Activated CD4-positive, alpha-beta T cell treated with anti-CD3 and anti-CD28 coated beads, Interleukin-2, amount 50 U/mL, for 16 hours (primary cell): ENCODE measurements at places on chromosomes 3 and 15.

DNA sequence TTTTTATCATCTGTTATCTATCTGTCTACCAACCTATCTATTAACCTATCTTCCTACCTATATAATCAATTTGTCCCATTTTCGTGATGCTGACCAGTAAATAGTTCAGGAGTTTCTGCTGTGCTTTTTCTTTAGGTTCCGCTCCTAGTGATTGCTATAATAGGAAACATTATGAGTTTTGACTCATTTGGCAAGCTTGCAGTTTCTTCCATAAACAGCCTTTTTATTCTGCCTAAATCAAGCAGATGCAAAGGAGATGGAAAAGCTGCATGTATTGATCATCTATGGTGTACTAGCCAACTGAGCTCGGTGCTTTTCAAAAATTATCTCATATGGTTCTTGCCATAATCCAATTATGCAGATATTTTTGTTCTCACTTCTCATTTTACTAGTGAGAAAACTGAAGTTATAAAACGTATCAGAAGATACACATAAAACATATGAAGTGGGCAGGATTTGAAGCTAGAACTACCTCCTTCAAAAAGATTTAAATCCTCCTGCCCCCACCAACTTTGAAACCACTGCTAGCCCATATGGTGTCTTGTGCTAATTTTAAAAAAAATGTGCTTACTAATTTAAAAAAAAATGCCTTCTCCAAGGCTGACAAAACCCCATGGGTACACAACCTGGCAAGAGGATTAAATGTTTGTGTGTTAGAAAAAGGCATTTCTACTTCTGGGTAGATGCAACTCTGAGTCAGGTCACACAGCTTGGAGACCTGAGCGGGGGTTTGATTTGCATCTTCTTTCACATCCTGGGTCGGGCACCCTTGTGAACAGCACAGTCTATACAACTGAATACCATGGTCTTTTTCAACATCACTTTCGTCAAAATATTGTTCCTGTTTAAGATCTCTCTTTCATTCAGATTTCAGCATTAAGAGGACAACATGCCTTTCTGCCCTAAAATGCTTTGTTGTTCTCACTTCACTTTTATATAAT lies 267.0 kb downstream of the CHL1 start:
- DNase-seq, result no peak

GRCh38 chr3:16089521-16089920 lies 85.0 kb upstream of the GALNT15 start:
- no peak for DNase-seq

- DNase-seq, result no peak
Observed at GRCh38 chr3:113898892-113899291, 48.9 kb upstream of the ZDHHC23 start.

- DNase-seq, result no peak
Observed at GRCh38 chr15:45378913-45379262, 544 bp upstream of the GATM start.

DNA sequence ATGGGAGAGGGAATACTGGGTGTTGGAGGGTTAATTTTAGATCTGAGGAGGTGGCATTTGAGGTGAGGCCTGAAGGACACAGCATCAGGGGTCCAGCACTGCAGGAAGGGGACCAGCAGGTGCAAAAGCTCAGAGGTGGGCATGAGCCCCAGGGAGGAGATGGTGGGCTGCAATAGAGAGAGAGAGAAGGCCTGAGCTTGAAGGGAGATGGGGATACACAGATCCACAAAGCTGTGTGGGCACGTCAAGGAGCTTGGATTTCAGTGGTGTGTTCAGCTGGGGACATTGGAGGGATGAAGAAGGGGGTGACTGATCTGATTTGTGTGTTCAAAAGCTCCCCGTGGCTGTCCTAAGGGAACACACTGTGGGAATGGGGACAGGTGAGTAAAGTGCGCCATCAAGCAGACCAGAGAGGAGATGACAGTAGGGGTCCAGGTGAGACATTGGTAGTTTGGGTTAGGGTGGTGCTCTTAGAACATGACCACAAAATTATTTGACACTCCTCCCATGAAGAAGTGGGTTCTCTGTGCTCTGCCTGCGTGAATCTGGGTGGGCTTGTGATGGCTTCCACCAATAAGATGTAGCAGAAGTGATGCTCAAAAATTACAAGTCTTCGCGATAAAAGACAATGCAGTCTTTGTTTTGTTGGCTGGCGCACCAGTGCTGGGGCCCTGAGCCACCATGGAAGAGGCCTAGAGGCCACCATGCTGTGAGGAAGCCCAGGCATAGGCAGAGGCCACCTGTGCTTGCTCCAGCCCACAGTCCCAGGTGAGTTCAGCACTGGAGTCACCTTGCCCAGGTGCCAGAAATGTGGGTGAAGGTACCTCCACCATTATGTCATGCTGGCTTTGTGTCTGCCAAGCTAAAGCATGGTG lies 1.9 kb upstream of the WNT7A start:
- no peak for DNase-seq

DNA sequence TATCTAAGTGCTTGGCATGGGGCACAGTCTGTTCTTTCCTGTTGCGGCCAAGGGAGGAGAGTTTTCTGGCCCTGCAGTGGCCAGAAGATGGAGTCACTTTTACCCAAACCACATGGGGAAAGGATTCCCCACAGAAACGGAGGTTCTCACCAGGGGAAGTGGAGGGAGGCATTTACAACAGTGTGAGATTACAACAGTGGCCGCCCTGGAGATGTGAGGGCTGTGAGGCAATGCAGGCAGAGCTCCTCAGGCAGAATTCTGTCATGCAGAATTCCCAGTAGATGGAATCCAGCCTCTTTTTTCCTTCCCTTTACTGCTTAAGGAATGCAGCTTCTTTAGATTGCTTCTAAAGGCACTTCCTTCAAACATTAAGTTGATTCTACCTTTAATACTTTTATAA lies 83.1 kb downstream of the CACNA1D start:
- no peak for DNase-seq

- DNase-seq, result no peak
Observed at GRCh38 chr15:70439304-70439877, 324.0 kb downstream of the UACA start.

- no peak for DNase-seq
Observed at GRCh38 chr3:42230860-42231259, 35.1 kb downstream of the CCK start.

- DNase-seq, result no peak
Observed at GRCh38 chr3:161035711-161036110, 69.4 kb downstream of the B3GALNT1 start.
